ENCODE measurements at places on chromosomes 1 and 21.
A peak's percentile ranks its signal among the peaks of the same experiment; 100 is the strongest.

DNA sequence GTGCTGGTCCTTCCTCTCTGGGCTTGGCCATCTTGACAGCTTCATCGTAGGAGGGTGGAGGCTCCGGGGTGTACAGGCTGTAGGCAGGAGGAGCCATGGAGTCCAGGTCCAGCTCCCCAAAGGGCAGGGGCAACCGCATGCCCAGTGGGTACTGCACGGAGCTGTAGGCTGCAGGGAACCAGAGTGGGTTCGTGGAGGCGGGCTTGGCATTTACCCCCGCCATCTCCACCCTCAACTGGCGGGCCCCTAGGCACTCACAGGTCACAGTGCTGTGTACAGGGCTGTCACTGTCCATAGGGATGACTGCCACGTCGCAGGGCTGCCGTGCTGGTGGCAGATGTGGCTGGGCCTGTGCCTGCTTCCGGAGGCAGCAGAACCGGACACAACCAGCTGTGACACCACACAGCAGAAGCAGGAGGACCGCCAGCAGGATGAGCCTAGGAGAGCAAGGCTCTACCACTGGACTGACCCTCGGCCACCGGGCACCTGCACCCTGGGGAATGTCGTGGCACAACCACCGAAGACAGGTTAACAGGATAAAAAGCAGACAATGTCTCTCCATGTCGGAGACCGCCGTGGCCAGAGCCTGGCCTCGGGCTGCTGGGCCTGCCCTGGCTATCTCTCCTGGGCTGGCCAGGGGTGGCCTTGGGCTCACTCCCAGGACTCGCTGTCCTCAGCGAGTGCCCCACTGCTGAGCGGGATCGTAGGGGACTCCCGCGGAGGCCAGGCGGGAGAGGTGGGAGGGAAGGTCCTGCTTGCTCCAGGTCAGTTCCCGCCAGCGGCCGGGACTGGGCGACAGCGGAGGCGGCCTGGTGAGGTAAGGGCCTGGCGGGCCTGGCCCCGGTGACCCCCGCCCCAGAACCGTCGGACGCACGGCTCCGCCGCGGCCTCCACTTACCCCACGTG is 831 bp downstream of the TMEM52 start:
- no peak for DNase-seq

DNA sequence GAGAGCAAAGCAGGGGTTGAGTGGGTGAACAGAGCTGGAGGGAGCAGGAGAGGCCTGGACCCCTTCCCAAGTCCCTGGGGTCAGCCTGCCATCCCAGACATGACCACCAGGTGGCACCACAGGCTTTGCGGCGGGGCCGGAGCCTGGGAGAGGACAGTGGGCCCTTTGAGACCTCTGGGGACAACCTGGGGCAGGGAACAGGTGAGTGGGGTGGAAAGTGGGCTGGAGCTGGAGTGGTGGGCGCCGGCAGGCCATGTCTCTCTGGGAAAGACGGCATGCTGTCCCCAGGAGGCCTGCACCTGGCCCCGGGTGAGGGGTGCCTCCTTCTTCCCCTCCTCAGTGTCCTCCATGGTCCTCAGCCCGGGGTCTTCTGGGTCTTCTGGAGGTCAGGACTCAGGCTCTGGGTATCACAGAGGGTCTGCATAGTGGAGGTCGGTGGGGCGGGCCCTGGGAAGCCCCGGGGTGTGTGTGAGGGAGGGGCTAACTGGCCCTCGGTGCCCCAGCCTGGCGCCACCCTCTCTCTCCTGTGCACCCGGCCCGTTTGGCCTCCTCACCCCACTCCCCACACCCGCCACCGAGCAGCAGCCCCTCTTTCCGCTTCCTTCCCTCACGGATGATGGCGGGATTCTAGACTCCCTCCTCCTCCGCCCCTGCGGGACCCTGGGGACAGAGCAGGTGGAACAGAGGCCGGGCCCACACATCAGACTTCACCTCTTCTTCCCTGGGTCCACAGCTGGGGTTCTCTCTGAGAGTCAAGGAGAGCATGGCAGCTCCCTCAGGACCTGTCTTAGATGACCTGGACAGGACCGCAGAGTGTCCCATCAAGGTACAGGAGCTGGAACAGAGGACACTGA is 28.5 kb upstream of the PKP1 start:
- peak; percentile 19 for DNase-seq

- no peak for DNase-seq
Observed at GRCh38 chr1:43510621-43511020, 20.1 kb upstream of the PTPRF start.

- DNase-seq, result no peak
Observed at GRCh38 chr1:51488372-51489050, 30.6 kb downstream of the EPS15 start.

DNA sequence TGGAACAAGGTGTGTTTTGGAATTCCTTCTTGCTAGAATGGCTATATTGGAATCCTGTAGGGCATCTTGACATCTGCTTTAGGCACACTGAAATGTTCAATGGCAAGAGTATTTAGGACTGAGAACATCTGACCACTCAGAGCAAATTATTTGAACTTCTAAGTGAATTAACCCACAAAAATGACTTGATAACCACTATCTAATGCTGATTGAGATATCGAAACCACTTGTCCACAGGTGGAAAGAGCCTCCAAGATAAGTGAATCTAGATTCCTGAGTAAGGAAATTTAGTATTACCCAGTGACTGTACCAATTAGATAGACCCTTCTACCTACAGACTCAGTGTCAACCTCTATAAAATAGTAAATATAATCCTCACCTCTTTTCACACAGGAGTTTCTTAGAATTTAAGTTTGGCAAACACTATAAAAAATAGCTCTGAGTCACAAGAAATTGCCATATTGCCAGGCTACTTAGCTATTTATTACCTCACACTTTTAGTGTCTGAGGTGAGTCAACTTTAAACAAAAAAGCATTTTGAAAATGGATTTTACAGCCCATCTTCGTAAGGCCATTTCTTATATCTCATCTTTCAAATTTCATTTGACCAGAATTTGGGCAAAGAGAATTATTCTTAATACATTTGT is 421.8 kb downstream of the PTBP2 start:
- DNase-seq, result no peak

DNA sequence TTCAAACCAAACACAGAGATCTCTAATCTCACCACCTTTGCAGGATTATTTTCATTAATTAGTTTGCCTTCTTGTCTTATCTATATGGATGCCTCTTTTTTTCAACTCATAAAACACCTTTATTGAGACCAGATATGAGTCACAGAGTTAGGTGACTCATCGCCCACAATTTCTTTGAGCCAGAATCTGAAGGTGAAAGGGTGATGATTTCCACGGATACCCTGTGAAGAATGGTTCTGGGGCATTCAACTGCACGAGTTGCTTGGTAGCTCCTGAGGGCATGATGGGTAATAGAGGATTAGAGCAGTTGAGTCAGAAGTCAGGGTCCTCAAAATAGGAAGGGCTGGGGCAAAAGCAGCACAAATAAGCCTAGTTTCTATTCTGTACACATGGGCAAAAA is 128.2 kb downstream of the TBX19 start:
- no peak for DNase-seq

GRCh38 chr1:241627453-241628259 is 12.5 kb downstream of the CHML start:
- DNase-seq, result no peak

DNA sequence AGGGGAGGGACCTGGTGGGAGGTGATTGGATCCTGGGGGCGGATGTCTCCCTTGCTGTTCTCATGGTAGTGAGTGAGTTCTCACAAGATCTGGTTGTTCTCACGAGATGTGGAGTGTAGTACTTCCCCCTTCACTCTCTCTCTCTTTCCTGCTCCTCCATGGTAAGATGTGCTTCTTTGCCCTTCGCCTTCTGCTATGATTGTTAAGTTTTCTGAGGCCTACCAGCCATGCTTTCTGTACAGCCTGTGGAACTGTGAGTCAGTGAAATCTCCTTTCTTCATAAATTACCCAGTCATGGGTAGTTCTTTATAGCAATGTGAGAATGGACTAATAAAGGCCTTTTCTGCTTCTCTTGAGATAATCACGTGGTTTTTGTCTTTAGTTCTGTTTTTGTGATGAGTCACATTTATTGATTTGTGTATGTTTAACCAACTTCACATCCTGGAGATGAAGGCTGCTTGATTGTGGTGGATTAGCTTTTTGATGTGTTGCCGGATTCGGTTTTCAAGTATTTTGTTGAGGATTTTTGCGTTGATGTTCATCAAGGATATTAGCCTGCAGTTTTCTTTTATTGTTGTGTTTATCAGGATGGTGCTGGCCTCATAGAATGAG is 45.5 kb downstream of the RABGAP1L start:
- peak; percentile 9 for DNase-seq

DNA sequence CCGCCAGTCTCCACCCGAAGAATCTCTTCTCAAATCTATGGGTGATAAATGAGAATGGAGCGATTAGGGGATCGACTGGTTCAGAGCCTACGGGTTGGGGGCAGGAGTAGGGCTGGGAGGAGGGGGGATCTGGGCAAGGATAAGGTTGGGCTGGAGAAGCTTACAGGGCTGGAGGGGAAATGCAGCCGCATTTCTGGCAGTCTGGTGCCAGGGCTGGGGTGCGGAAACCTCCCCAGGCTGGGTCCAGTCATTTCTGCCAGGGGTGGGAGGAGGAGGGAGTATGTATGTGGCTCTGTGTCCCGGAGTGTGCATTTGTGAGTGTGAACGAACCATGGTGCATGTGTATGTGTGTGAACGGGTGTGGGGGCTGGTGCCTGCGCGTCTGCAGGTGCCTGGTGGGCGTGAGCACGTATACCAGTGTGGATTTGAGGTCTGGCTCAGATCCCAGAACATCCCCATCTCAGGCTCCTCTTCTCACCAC is 10.2 kb downstream of the C1orf216 start:
- DNase-seq, result no peak

- no peak for DNase-seq
Observed at GRCh38 chr1:22854688-22855565, 117.7 kb downstream of the LACTBL1 start.

DNA sequence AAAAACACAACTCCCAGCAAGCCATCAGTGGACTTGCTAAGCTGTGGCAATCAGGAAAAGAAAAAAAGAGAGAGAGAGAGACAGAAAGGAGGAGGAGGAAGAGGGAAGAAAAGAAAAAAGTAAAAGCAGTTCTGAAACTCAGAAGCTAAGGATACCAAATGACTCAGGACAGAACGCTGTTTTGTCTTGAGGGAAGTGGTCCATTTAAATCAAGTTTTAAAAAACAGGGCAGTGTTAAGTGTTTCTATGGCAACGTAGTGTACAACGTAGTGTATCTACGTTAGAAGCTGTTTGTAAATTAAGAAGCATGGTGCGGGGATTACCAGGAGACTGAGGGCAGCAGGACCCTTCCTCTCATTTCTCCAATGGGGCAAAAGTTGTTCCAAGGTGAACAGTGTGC is 5.8 kb downstream of the ADORA3 start:
- no peak for DNase-seq

- peak; percentile 45 for DNase-seq
Observed at GRCh38 chr1:108643492-108644335, 17.2 kb downstream of the HENMT1 start.

- no peak for DNase-seq
Observed at GRCh38 chr1:55444667-55445066, 229.5 kb upstream of the USP24 start.

DNA sequence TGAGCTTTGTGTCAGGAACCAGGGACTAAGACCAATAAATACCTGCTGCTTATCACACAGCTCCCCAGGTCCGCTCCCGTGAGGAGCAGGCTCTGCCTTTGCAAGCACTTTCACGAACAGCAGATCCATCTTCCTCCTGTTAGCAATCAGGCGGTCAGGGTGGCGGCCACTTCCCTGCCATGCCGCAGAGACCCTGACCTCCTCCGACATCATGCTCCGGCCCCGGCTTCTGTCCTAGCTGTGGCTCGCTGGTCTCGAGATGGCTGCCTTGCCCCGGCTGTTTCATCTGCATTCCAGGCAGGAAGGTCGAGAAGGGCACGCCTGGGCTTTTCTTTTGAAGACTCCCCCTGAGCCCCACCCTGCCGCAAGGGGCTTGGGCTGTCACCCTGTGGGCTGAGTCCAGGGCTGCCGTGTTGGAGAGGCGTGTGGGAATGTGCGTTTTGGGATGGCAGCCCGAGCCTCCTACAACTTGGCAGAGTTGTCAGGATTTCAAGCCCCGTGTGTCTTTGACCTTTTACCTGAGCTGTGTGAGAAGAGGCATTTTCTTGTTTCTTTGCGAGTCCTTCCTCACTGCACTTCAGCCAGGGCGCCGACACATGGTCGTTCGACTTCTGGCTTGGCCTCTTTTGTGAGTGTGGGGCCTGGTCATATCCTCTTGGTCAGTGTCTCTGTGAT is 59.5 kb downstream of the AGPAT3 start:
- DNase-seq, result no peak

DNA sequence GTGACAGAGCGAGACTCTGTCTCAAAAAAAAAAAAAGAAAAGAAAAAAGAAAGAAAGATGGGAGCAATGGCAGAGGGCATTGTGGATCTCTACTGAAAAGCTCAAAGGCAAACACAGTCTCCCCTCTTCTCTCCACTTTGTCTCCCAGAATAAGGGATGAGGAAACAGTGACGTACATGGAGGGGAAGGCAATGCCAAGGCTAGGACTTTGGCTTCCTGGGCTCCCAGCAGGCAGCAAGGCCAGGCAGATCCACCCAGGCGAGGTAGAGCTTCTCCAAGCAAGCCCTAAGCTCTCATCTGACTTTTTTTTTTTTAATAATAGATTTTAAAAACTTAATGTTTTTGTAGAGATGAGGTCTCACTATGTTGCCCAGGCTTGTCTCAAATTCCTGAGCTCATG is 4.6 kb downstream of the ARHGEF2 start:
- no peak for DNase-seq

DNA sequence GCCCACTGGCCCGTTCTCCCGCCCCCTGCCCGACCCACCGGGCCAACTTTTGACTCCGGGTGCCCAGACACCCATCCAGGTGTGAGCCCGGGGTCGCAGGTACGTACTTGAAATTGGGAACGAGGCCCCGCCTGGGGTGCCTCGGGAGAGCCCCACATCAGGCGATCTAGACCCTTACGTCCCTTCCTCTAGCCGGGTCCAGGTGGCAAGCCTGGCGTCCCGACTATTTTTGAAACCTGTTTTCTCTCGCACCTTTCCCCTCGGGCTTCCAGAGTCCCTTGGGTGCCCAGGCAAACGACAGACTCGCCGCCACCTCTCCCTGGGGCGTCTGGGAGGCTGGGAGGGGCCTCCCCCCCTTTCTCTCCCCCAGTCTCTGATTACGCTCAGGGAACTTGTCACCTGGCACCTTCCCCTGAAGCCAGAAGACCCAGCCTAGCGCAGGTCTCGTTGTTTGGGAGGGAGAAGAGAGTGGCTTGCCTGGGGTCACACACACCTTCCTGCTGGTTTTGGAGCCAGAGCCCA is 898 bp downstream of the LDLRAP1 start:
- no peak for DNase-seq

- DNase-seq, result no peak
Observed at GRCh38 chr1:155236451-155236850, 18.8 kb downstream of the ENTREP3 start.

DNA sequence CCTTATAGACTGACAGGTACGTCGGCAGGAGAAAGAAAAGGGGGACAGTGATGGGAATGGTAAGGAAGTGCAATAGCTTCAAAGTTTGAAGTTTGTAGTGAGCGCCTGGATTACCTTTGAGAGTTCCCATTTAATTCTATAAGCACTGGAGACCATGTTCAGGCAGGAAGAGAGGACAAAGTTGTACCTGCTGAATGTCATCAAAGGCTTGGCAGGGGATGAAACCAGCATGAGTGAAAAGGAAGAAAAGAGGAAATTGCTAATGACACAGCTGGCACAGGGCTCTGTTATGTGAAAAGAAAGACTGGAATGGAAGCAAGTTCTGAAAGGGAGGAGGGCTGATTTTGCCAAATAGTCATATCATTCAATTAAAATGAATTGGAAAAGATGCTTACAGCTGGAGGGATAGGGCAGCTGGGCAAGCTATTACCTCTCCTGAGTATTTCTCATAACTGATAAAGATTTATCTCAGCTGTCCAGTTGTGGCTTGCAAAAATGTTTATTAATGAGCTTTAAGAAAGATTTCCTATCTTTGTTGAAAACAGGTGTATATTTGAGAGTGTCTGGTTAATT is 109.2 kb downstream of the HMCN1 start:
- DNase-seq, result no peak

GRCh38 chr1:224676551-224676950 is 60.4 kb downstream of the CNIH3 start:
- no peak for DNase-seq
